ENCODE measurements at places on chromosomes 2 and 18.

- no peak for DNase-seq
Observed at GRCh38 chr2:111688482-111688881, 195.5 kb downstream of the ANAPC1 start.

GRCh38 chr2:170321526-170321925 is 143.6 kb downstream of the MYO3B start:
- DNase-seq: no peak

DNA sequence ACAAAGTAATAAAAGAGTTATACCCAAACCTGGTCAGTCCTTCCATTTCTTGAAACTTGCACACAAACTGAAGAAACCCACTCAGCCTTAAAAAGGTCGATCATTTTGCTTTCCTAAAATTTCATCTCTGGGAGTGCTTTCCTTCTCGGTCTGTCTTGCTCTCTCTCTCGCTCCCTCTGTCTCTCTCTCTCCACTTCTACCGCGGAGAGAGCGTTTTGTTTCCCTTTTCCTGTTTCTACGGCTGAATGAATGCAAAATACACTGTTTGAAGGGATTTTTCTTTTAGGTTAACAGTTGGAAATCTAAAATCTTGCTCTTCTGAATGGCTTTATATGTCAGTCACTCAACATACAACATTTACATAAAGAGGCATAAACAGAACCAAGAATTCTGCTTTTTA is 424.2 kb downstream of the TGIF1 start:
- DNase-seq: no peak

DNA sequence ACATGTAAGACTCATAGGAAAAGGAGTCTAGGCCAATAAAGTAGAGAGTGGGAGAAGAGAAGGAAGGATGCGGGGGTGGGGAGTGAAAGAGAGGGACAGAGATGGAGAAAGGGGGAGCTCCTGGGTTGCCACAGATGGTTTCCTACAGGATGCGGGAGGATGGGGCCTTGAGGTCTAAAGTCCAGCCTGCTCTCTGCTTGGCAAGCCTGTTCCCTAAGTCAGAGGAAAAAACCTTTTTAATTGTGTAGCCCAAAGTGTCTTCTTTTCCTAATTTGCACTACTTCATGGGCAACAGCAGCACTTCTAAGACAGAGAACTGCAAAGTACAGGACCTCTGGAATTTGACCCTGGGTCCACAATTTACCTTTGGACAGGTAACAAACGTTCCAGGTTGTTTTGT is 1.4 kb upstream of the FAM110C start:
- no peak for DNase-seq

- DNase-seq: no peak
Observed at GRCh38 chr2:62313449-62314227, 117.7 kb downstream of the B3GNT2 start.
